ENCODE measurements at places on chromosomes 6 and 20.

- DNase-seq: no peak
These were observed 9.1 kb downstream of the TRIM26 start for GRCh38 chr6:30204116-30204515.

GRCh38 chr6:66896415-66896814 is 1189.4 kb upstream of the EYS start:
- no peak for DNase-seq

DNA sequence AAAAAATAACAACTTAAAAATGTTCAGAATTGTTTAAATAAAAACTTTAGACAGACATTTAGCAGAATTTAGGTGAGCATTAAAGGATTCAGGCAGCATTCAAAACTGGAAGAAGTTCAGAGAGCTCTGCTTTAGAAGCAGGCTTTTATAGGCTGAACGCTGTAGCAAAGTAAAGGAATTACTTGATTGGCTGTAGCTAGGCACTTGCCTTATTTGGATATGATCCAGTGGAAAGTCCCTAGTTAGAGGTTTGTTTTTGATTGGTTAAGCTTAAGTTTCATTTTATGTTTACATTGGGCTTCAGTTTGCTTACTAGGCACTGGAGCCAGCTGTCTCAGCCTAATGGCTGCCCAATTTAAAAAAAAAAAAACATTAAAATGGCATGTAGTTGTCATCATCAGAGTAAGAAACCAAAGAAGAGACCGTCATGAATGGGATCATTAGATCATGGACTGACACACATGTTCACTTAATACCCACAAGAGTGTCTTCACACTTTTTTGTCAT is 65.1 kb downstream of the CBFA2T2 start:
- DNase-seq: no peak

DNA sequence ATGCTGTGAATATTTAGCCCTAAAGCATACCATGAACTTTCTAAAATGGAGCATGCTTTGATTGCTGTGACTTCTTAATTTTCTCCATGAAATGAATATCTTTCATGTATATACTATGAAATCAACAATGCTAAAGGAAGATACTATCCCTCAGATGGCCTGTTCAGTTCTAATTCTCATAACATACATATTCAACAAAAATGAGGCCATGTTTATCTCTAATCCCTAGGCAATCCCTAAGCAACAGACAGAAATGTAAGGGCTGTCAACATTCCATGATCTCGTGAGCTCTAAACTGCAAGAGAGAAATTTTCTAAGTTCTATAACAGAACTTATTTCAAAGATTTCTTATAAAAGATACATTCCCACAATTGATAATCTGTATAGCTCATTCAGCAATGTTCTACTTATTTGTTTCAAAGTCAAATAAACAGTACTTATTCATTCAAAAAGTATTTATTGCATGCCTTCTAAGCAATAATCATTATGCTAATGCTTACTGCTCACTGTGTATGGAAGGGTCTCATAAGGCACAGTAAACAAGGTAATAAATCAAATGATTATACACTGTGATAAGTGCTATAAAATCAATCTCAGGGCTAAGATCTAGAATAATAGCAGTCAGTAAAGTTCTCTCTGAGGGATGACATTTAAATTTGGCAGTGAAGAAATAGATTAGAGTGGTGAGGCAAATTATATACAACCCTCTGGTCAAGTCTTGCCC is 492.9 kb downstream of the PHF3 start:
- no peak for DNase-seq

DNA sequence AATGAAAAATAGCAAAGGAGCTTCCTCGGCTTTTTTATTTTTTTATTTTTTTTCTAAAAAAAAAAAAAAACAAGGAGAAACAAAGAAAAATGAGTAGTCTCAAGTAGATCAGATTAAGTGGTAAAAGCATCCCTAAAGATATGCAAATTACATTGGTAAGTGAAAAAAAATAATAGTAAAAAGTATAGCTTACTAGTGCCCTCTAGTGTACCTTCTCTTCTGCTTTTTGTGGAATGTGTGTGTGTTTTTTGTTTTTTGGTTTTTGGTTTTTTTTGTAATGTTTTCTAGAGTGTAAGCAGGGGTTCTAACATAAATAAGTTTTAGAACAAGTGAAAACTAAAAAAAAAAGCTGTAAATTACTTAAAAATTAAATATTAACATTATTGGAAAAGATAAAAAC is 1062.0 kb downstream of the HACE1 start:
- no peak for DNase-seq

GRCh38 chr6:87572021-87572420 is 17.8 kb downstream of the RARS2 start:
- DNase-seq: no peak

DNA sequence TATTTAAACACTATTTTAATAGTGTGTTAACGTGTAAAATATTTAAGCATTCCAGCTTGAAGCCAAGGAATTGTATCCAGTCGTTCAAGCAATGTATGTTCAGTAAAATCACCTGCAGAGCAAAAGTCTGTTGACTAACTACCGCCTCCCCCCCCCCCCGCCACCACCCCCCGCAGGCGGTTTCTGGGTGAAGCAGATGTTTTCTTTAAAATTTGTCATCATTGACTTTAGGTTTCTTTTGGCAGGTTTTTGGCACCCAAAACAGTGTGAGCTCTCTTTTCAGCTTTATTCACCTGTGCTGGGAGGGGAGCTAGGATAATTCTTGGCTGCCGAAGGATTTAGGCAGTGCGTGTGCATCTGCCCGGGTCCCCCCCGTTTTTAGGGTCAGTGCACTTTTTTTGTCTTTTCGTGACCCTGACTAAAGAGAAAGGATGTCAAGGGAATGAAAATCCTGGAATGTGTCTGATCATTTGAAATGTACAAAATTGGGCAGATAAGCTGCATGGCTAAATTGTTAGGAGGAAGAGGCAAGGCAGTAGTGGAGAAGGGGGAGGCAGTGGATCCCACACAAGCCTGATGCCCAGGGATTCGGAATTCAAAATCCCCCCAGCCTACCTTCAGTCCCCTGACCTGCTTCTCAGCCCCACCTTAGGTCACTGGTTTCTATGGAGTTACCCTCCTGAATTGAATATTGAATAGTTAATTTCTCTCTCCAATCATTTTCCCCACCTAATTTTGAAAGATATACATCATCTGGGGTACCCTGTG is 1.1 kb downstream of the EDN1 start:
- no peak for DNase-seq

DNA sequence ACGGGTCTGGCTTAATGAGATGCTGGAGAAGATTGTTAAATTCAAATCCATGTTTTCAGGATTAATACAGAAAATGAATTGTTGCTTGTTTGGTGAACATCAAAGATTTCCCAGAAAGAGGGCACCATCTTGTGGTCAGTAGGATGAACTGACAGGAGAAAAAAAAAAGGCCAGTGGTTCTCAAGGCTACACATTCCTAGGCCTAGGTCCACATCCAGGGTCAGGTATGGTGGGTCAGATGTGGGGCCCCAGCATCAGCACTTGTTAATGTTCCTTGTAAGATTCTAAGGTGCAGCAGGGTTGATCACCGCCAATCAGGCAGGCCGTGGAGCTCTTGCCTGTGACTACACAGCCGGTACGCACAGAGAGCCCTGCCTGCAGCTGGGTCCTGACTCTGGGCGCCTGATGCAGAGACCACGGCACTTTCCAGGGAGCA is 34.0 kb upstream of the FOXO3 start:
- DNase-seq: no peak

DNA sequence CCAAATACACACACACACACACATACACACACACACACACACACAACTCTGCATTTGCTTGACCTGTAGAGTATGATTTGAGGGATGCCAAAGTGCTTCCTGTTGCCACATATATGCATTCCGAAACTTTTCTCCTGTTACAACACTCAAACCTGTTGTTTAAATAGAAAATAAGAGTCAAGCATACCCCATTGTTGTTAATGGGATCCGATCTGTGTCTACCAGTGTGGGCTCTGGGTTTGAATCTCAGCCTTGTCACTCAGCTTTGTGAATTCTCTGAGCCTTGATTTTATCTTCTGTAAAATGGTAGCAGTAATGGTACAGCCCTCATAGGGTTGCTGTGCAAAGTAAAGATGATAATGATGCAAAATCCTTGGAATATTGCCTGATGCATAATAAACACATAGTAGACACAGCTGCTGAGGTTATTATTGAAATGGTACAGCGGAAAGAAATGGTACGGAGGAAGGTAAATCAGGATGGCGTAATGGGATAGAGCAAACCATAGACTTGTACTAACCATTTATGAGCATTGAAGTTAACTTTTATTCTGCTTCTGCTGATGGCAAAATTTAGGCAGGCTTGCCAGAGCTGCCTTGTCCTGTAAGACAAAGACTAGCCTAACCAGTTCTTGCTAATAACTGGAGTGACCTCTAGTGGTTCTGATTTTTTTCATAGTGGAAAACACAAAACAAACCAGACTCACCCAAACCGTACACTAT is 113.5 kb upstream of the PHACTR1 start:
- no peak for DNase-seq

DNA sequence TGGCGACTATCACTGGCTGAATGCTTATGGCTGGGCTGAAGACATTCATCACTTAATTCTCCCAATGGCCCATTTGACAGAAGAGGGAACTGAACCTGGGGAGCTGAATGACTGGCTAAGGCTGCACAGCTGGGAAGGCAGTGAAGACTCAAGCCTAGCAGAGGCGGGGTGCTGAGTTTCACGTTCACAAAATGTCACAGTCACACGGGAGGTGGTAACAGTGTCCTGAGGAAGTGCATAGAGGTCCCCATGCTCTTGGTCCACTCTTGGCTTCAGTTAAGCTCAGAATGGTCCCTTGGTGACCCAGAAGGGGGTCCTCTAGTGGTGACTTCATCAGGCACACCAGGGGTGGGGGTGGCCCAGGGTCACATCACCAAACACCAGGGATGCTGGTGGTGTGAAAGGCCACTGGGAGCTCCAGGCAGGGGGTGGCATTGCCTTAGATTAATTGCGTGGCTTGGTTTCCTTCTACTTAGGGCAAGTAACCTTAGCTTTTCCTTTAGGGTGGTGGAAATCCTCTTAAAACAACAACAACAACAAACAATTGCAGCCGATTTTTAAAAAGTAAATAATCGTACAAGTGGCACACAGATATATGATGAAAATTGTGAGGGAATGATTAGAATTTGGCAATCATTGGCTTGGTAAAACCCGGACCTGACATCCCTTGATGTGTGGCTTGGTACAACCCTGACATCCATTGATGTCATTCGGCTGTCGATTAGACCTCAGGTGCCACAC is 45.0 kb downstream of the SULF2 start:
- no peak for DNase-seq

DNA sequence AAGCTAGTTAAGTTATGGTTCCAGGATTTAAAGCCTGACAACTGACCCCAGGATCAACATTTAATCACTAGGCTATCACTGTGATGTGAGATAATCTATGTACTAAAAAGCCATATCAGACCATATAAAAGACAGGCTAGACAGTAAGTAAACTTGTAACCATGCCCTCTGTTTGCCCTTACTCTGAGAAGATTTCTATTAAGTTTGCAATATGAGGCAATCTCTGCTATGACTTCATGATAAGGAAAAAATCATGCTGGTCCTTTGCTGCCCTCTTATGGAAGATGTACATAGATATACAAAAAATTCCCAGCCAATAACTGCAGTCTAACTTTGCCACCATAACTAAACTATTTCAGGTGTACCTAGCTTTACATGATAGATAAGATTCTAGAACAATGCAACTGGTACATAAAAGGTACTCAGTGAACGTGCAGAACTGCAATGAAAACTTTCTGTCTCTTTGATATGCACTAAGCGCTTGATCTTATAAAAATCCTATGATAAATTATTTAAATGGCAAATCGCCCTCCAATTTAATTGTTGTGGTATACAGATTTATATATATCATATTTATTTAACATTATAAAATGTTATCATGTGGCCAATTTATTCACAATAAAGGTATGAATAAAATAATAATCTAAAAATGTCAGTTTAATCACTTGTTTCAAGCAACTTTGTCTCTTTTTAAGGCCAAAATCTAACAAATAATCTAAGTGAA is 70.5 kb downstream of the FAM217A start:
- no peak for DNase-seq

- no peak for DNase-seq
These were observed 6.4 kb downstream of the TFAP2A start for GRCh38 chr6:10408457-10408856.

DNA sequence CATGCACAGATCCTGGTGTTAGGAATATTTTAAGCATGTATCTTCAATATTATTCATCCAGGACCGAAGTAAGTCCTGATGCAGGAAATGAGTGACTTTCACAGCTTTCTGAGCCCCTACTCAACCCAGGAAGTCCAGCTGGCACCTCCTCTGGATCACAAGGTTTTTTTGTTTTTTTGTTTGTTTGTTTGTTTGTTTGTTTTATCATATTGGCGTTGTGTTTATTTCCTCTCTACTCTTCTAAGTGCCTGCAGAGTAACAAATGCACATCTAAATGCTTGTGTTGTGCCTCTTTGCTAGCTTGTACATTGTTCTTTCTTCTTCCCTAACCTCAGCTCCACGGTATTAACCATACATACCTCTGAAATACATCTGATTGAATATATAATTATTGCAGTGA is 594.3 kb upstream of the ADGRB3 start:
- DNase-seq: no peak

- no peak for DNase-seq
These were observed 55.0 kb upstream of the TNFAIP3 start for GRCh38 chr6:137811916-137812553.

- no peak for DNase-seq
These were observed 329.6 kb downstream of the HAO1 start for GRCh38 chr20:7610681-7611080.

GRCh38 chr20:59604741-59605600 is 631 bp downstream of the PHACTR3 start:
- no peak for DNase-seq

GRCh38 chr6:82013561-82014530 is 233.7 kb downstream of the IBTK start:
- DNase-seq: no peak

DNA sequence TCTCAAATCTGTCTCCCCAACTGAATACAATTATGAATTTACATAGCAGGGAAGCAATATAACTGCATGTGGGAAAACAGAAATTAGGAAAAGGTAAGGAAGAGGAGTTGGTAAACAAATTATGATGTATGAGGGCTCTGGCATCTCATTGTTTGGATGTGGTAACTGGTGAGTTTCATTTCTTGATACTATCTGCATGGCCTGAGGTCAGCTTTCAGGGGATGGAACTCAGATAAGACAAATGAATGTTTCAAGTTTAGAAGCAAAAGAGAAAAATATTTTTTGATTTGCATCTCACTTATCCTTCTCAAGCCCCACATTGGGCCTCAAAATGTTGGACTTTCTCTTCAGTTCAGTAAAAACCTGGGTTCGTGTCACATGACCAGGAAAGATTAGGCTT is 302.2 kb upstream of the GJE1 start:
- DNase-seq: no peak

- no peak for DNase-seq
These were observed 202.0 kb upstream of the GMDS start for GRCh38 chr6:2447318-2447920.

GRCh38 chr6:56549014-56549413 is 93.7 kb downstream of the DST start:
- DNase-seq: no peak

- DNase-seq: no peak
These were observed 49.0 kb downstream of the RREB1 start for GRCh38 chr6:7156643-7157278.

- no peak for DNase-seq
These were observed 37.1 kb upstream of the GRM4 start for GRCh38 chr6:34182751-34183531.

- no peak for DNase-seq
These were observed 133.1 kb downstream of the ALDH8A1 start for GRCh38 chr6:134816780-134817179.

Measured in left forelimb (tissue), 1 donor.